Suprapubic skin (tissue), 4 donors: ENCODE measurements at places on chromosomes 2 and 18.
A peak's percentile ranks its signal among the peaks of the same experiment; 100 is the strongest.

- peak; percentile 53 for DNase-seq
Measured at GRCh38 chr2:239602290-239603282, 201.8 kb upstream of the HDAC4 start.

GRCh38 chr18:32472841-32473240 is 2.2 kb upstream of the GAREM1 start:
- no peak for DNase-seq

GRCh38 chr2:53636596-53636995 is 131.0 kb upstream of the CHAC2 start:
- DNase-seq: no peak

GRCh38 chr18:48997681-48997984 is 46.9 kb upstream of the SMAD7 start:
- no peak for DNase-seq

GRCh38 chr2:105600949-105601794 is 143.5 kb upstream of the NCK2 start:
- no peak for DNase-seq

GRCh38 chr2:111523009-111523408 is 361.0 kb downstream of the ANAPC1 start:
- DNase-seq: no peak

GRCh38 chr2:95333888-95334338 is 36.8 kb downstream of the KCNIP3 start:
- DNase-seq: peak; percentile 86

DNA sequence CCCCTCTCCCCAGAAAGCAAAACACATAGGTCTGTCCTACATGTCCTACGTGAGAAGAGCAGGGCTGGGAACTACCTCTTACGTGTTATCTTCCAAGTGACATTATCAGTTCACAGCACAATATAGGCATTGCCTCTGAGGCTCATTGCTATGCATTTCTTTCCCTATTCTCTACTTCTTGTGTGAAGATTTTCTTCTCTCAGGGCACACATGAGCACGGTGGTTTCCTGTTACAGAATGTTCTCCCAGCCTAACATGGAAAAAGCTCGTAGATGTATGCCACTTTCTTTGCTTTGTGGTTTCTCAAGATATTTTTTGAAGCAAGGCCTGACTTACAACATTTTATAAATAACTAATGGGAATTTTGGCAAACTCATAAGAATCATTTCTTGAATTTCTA is 19.4 kb upstream of the DSC3 start:
- no peak for DNase-seq

- no peak for DNase-seq
Measured at GRCh38 chr2:32482471-32482870, 125.6 kb downstream of the BIRC6 start.

GRCh38 chr2:101837354-101837753 is 139.8 kb downstream of the MAP4K4 start:
- no peak for DNase-seq

DNA sequence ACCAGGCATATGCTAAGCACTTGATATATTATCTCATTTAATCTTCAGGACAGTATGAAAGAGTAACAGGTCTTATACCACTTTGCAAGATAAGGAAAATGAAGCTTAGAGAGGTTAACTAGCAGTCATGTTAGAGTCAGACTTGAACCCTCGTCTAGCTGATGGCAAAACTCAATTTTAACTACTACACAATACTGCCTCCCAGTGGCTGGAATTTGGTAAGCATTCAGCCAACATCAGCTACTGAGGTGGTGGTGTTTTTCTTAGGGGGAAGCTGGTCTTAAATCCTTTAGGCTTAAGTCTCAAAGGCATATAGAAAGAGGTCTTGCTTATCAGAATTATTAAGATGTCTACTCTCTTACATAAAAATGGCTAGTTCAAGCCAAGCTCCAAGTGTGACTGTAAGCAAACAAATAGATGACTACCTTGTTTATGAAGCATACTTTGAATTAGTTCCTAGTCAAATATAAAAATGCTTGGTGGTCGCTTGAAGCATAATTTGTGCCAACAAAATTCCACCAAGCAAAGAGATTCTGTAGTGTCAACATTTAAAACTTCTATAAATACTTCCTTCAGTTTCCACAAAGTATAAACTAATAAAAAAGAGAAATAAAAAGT is 325.4 kb upstream of the FIGN start:
- no peak for DNase-seq

- no peak for DNase-seq
Measured at GRCh38 chr2:233492751-233493150, 73.8 kb downstream of the USP40 start.

- no peak for DNase-seq
Measured at GRCh38 chr18:56678836-56679565, 27.8 kb downstream of the WDR7 start.

DNA sequence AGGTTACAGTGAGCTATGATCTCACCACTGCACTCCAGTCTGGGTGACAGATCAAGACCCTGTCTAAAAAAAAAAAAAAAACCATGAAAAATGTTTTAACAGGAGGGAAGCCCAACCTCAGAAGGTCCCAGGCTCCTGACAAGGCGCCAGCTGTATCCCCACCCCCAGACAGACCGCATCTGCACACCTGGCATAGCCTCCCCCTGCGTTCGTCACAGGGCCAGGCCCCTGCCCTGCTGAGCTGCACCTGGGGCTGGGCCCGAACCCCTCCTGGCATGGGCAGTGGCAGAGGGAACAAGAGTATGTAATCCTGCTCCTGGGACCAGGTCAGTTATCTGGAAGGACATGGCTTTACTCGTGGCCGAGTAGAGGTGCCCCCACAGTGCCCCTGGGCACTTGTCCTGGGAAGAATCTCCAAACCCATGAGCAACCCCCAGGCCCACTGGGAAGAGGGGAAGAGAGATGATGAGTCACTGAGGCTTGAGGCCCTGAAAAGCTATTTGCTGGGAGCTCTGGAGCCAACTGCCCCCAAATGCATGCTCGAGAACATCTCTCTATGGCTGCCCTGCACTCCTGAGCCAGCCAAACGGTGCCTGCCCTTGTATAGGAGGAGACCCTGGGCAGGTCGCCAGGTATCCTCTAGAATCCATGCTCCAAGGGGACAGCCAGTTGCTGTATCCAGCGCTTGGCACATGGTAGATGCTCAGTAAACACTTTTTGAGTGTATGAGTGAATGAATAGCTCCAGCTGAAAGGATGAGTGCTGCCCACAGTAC is 265.5 kb downstream of the ATAD2B start:
- no peak for DNase-seq

DNA sequence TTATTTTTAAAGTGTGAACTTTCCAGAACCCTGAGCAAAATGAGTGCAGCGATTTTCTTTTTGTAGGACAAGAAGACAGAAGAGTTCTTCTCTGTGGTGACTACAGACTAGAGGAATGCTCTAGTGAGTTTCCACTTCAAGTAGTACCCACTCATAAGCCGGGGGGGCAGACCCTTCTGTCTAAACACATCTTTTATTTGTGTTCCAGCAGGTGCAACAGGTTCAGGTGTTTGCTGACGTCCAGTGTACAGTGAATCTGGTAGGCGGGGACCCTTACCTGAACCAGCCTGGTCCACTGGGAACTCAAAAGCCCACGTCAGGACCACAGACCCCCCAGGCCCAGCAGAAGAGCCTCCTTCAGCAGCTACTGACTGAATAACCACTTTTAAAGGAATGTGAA is 25.2 kb downstream of the PTRHD1 start:
- DNase-seq: no peak

DNA sequence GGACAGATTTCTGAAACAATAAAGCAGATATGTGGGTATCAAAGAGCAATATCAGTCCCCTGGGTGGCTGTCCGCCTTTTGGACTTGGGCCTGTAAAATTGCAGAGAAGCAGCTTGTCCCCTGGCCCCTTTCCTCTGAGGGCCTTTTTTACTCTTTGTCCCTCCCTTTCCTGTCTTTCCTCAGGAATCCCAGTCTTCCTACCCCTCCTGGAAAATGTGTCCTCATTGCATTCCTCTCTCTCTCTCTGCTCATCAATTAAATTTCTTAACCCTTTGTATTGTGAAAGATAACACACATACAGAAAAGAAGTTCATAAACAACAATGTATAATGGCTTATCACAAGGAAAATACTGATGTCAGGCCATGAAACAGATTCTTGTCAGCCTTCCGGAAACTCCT is 3.0 kb upstream of the GRB14 start:
- DNase-seq: no peak

- DNase-seq: no peak
Measured at GRCh38 chr2:150286730-150287362, 200.6 kb downstream of the RND3 start.

GRCh38 chr2:42103829-42104228 is 56.0 kb downstream of the PKDCC start:
- DNase-seq: no peak

DNA sequence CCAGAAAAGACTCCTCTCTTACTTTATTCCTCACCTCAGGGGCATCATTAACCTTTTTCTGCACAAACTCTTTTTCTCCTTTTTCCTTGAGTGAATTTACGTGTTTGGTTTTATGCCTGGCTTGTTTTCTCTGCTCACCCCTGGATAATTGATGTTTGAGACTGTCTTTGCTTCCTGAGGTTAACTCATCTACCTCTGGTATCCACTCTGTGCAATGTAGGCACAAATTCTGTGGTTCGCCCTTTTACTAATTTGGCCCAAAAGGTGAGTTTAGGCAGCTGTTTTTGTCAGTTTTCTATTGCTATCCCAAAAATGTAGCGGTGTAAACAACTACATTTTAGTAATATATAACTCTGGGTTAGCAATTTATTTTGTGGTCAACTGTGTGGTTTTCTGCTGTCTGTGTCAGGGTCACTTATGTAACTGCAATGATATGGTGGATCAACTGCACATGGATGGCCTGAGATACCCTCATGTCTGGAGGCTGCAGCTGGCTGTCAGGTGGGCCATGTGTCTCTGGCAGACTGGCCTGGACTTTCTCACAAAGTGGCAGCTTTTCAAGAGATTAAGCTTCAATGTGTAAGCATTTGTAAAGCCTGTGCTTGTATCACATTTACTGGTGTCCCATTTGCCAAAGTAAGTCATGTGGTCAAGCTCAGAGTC is 329.7 kb downstream of the FSIP2 start:
- DNase-seq: no peak

DNA sequence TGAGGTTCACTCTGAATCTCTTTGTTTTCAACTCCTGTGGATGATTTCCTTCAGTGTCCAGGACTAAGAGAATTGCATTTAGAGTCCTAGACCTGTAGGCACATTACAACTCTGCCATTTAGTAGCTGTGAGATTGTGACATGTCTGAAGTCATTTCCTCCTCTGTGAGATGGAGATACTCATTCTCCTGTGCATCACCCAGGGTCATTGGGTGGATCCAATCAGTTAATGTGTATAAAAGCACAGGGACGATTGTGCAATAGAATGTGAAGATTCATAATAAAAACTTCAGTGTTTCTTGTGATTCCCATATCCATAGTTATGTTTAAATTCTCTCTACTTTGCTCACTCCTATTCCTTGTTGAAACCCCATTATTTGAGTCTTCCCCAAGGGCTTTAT is 113.6 kb downstream of the DIS3L2 start:
- DNase-seq: no peak

DNA sequence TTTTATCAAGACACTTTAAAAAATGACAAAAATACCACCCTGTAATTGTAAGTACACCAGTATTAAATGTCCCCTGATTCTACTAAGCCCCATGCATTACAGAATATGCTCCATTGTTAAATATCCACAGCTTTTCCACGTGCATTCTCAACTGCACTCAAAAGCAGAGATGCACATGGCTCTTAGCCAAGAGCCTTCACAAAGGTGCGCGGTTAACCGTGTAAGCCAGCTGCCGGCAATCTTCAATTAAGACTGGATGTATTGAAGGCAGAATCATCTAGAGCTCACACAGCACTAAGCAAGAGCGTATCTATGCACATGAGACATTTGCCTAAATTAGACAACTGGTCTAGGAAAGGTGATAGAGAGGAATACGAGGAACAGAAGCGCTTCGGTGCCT is 278.3 kb downstream of the NAPG start:
- no peak for DNase-seq

DNA sequence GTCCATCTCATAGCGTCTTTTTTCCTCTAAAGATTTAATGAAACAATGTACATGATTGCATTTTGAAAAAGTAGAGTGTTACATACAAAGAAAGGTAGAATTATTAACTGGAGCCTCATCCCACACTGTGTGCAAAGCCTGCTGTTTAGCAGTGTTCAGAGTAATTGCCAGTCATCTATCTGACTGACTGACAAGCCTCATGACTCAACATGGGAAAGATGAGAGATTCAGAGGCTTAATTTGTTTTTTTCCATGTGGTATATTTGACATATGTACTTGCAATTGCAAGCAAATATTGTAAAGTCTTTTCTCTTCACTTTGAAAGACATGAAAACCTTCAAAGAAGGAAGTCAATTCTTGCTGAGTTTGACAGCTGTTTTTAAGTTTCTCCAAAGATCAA is 14.7 kb downstream of the PCARE start:
- no peak for DNase-seq

DNA sequence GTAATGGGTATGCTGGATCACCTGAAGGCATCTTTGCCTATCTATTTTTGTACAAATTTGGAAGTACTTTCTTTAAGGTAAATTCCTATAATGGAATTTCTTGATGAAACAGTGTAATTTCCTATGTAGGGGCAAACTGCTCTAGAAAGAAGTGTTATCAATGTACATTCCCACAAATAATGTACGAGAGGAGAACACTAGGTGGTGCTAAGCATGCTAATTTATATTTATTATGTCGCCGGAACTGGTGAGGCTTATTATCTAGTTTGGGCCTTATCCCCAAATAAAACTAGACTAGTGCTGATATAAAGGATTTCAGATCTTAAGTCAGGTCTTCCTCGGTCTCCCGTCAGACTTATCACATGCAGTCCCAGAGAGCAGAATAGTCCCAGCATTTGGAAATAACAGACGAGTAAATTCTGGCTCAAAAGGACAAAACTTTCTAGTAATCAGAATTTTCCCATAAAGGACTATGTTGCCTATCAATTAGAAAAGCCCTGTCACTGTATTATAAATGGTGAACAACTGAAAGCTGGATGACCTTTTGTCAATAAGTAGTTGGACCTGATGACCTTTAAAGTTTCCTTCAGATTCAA is 86.9 kb upstream of the RBBP8 start:
- no peak for DNase-seq

GRCh38 chr2:39603436-39603835 is 62.3 kb upstream of the TMEM178A start:
- DNase-seq: no peak

GRCh38 chr18:34222307-34223163 is 2.2 kb downstream of the NOL4 start:
- no peak for DNase-seq
